ENCODE measurements at places on chromosomes 7 and 10.

DNA sequence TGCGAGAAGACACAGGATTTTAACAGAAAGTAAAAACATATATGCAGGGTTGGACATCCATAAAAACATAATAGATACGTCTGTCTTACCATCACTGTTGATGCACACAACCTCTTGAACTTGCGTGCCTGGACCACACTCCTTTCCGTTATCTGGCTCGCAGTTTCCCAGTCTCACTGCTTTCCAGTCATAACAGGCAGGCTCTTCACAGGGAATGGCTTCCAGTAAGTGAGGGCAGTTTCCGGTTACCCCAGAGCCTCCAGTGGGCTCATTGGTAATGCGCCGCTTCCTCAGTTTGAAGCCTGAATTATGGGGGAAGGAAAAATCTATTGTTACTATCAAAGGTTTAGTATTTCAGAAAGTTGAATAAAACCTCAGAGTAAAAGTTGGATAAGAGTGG, 290.7 kb downstream of the THSD7A start:
- no peak for DNase-seq

GRCh38 chr10:113053091-113053490, 103.0 kb downstream of the TCF7L2 start:
- no peak for DNase-seq

DNA sequence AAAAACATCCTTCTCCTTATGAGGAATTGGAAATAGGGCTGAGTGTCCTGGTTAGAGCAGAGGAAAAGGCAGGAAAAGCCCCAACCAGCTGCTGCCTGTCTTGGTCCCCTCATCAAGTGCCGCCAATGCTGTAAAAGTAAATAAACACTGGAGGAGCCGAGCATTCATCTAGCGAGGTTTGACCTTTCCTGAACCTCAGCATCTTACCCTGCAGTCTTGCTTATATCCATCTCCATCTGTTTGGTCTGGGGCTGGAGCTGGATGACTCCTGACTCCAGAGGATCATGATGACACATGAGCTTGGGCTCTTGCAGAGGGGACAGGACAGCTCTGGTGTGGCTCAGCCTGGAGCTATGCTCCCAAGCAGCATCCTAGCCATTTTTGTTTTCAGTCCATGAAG, 501.1 kb downstream of the TNS3 start:
- DNase-seq, result no peak

- DNase-seq, result no peak
Observed at GRCh38 chr10:10432296-10433035, 585.2 kb upstream of the CELF2 start.

DNA sequence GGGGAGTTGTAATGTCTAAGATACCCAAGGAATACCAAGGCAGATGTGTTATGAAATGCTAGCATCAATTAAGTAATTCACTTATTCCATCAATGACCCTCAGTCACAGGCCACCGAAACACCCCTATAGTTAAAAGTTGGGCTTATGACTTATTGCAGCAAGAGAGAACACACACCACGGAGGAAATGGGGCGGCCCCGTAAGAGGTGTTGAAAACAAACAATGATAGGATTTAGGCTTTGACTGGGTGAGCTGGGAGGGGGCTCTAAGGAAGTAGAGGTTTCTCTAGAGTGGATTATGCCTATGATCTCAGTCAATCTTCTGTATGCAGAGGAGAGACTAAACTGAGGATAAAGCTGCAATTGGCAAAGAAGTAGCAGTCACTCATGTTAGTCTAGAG, 45.4 kb upstream of the PRKCQ start:
- no peak for DNase-seq

DNA sequence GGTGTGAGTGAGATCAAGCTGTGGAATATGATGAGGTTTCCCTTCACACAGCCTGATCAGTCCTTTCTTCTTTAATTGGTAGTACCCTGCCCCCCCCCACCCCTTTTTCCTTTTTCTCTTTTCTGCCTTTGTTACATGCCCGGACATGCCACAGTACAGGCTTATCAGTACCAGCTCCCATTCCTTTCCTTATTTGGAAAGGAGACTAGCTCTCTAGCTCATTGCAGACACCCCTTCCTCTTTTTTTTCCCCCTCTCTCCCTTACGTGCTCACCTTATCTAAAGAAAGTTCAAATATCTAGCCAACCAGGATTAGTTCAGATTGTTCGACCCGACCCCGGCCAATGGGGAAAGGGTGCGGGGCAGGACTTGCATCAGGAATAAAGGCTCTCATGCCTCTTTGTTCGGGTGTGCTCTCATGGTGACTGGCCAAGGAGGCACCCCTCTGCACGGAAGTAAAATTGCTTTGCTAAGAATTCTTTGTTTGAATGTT, 230.4 kb downstream of the ACTR3B start:
- no peak for DNase-seq

GRCh38 chr10:13439313-13440184, 89.3 kb downstream of the BEND7 start:
- no peak for DNase-seq

GRCh38 chr7:129502708-129503685, 666 bp downstream of the SMKR1 start:
- no peak for DNase-seq

DNA sequence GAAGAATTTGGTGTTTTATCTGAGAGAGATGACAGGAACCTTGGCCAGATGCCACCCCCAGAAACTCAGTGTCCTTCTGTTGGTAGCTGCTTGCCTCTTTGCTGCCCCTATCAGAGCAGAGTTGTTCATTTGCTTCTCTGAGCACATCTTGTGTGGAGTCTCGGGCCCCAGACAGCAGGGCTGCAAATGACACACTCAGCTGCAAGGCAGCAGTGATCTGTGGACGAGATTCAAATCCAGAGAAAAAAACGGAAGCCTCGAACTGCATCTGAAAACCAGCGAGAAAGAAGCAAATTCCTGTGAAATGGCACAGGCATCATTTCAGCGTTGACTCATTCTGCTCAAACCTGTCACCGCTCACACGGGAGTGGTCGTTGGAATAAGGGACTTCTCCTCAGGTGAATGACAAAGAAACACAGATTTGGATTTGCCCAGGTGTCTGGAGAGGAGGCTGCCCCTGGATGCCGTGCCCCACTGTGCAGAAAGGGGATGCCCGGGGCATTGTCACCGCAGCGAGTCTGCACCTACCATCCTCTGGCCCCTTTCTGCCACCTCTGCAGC, 144.7 kb downstream of the PFKFB3 start:
- DNase-seq, result no peak

GRCh38 chr7:111091593-111092358, 849 bp downstream of the LRRN3 start:
- DNase-seq, result no peak

GRCh38 chr10:47402641-47403301, 18.7 kb upstream of the ZNF488 start:
- DNase-seq, result no peak

- no peak for DNase-seq
Observed at GRCh38 chr10:96387601-96388000, 28.8 kb upstream of the OPALIN start.

GRCh38 chr10:132390170-132390920, 6.7 kb upstream of the PWWP2B start:
- no peak for DNase-seq

All from mesothelial cell of epicardium (in vitro differentiated cells).